B cell (primary cell): ENCODE measurements at places on chromosomes 16 and 17. TPM values are rescaled to one million over a fixed set of nuclear protein-coding genes. Genes with fewer than 3 reads are reported as not detected.

DNA sequence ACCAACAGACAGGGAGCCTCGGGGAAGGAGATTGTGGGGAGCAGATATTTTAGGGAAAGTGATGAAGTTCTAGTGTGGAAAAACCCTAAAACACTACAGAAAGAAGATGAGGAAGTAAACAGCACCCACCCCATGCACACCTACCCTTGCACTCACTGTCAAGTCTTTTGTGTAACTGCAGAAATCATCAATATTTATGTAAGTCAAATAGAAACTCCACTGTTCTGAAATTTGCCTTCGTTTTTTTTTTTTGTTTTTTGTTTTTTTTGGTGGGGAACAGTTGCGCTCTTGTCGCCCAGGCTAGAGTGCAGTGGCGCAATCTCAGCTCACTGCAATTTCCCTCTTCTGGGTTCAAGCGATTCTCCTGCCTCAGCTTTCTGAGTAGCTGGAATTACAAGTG lies 273.4 kb downstream of the CPPED1 start:
- no peak for DNase-seq

GRCh38 chr17:80456465-80457235 lies 19.8 kb downstream of the NPTX1 start:
- no peak for DNase-seq

DPEP1 gene
- total RNA-seq: not detected in 2 replicates

GRCh38 chr17:31390748-31391495 lies 553 bp upstream of the RAB11FIP4 start:
- DNase-seq: peak; percentile 36

ZFHX3 gene
- total RNA-seq: 6.4 and 6.6 TPM in 2 replicates

DNA sequence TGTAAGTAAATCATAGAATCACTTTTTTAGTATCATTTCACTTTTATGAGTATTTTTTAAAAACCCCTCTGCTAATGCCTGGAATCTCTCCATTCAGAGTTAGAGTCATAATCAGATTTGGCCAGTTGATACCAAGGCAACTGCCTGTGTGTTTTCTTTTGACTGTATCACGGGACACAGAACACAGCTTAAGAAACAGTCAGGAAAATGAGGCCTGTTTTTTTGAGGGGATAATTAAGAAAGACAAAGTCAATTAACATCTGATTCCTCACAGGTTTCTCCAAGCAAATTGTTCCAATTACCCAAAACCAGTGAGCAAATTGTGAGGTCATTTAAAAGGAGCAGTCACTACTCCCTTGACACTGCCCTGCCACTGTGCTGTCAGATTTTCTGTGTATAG lies 944.5 kb upstream of the SOX9 start:
- DNase-seq: no peak

DNA sequence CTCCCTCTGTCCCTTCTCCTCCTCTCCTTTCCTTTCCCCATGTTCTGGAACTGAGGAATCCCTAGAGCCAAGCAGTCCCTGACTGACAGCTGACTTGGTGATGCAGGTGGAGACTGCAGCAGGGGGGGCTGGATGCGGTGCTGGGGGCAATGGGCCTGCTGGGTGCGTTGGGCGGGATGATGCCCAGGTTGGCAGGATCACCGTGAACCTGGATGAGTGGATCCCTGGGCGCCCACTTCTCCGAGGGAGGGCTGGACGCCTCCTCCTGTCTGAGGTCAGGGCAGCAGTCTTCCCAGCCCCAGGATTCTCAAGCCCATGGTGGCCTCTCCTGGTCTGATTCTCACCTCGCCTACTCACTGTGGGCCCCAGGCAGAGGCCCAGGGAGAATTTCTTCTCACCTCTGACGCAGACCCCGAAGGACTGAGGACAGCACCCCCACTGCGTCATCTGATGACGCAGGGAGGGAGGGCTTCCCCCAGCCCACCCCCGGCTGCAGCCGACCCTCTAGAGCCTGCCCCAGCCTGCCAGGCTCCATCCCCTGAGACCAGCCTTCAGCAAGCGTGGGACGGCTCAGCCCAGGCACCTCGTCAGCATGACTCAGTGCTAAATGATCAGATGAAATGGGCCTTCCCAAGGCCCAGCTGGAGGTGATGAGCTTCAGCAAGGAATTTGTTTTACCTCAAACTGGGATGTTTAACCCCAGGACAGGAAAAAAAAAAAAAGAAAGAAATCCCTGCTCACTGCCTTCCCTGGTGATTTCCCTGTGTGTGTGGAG lies 188.0 kb upstream of the TNRC6C start:
- no peak for DNase-seq

DNA sequence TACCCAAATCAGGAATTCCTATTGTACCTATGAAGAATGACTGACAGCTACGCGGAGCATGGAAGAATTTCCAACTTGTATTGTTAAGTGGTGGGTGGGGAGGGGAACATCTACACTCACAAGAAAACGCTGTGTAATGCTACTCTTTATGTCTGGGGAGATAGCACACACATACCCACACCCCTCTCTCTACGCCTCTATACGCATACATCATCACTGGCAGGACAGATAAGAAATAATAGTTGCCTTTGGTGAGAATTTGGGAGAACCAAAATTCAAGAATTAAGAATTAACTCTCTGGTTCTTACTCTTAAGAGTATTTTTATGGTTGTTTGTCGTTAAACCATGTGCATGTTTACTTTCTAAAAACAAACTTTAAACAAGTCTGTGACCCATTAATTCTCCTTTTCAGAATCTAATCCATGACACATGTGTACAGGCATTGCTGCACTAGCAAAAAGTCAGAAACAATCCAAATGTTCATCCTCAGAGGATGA lies 33.9 kb downstream of the CREBBP start:
- DNase-seq: no peak

DNA sequence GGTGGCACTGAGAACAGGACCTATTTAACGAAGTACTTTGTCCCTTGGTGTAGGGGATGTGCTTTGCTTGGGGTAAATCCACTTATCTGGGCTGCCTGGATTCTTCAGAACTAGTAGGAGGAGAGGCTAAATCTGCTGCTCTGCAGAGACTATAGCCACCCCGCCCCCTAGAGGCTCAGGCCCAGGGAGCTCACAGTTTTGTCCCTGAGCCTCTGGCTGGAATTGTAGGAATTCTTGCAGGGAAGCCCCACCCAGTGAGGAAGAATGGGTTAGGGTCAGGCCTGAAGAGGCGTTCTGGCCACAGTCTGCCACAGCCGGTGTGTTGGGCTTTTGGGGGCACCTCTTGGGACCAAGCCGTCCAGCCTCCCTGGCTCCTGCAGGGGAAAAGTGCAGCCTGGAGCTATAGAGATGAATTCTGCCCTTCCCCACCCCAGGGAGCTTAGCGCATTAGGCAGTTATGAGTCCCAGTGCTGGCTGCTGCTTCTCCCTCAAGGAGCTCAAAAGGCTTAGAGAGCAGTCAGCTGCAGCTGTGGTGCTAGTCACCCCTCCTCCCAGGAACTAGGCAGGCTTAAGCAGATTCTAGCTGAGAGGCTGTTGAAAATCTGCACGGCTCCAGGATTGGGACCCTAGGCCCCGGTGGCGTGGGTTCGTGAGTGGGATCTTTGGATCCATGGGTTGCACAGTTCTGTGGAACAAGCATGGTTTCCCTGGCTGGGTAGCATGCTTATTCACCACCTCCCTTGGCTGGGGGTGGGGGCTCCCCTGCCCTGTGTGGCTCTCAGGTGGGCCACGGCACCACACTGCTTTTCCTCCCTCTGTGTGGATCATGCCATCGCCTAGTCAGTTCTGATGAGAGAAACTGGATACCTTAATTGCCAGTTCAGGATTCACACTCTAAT lies 237.4 kb upstream of the TOM1L1 start:
- no peak for DNase-seq

- no peak for DNase-seq
Measured at GRCh38 chr17:16040710-16041251, 41.2 kb downstream of the TTC19 start.

FBXL16 gene
- total RNA-seq: 3.5 and 5.8 TPM in 2 replicates

DNA sequence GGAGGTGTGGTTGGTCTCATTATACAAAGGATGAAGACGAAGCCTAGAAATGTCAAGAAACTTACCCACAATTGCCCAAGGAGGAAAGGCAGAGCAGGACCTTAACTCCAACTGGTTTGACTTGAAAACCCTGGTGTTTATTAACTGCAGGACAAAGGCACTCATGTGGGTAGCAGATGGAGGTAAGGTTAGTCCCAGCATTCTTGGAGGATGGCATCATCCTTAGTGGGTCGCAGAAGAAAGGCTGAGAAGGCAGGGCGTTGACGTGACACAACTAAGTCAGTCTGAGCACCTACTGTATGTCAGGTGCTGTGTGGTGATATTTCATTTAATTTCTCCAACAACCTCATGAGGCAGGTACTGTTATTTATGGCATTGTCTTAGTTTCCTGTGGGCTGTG lies 101.3 kb downstream of the HAPSTR1 start:
- no peak for DNase-seq

GRCh38 chr16:12573300-12573699 lies 230.4 kb downstream of the CPPED1 start:
- DNase-seq: peak; percentile 33

DNA sequence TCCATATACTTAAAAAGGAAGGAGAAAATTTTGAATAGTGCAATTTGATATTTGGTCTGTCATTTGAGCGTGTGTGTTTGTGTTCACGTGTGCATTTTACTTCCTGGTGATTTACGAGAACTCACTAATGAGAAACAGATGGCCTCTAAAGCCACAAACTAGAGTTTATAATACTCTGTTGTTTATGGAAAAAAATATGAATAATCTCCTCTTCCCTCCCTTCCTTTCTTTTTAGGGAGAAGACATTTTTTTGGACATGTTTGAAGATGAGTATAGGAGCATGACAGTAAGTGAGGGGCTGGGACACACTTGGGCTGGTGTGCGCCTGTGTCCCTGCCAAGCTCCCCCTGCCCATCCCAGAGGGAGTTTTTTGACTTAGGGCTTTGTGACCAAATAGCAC lies 102.7 kb downstream of the CLEC16A start:
- no peak for DNase-seq

GRCh38 chr16:80586476-80586875 lies 45.7 kb downstream of the DYNLRB2 start:
- no peak for DNase-seq

HS3ST3B1 gene
- total RNA-seq: 8.4 and 9.0 TPM in 2 replicates
